ENCODE measurements at places on chromosomes 7 and 10. TPM values are rescaled to one million over a fixed set of nuclear protein-coding genes. Genes with fewer than 3 reads are reported as not detected.

- no peak for DNase-seq
These were observed 923 bp downstream of the TRIL start for GRCh38 chr7:28957064-28957750.

DNA sequence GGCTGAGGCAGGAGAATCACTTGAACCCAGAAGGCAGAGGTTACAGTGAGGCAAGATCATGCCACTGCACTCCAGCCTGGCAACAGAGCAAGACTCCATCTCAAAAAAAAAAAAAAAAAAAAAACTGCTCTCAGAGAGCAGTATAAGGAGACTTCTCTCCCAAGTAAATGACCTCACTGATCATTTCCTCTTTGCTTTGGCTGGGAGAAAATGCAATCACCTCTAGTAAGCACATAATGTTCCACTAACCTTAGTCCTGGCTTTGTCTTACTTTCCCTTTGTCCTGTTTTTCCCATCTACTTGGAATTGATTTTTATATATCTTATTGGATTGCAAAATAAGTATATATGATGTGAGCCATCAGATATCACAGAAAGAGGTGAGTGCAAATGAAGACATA lies 2.5 kb downstream of the SLC25A13 start:
- DNase-seq, result no peak

- no peak for DNase-seq
These were observed 493.1 kb downstream of the DNAJB9 start for GRCh38 chr7:109062798-109063197.

- no peak for DNase-seq
These were observed 602.5 kb downstream of the GRID1 start for GRCh38 chr10:85764108-85764507.

VWA2 gene
- total RNA-seq, result not detected

All from MCF 10A (cell line).